ENCODE measurements at places on chromosomes 2 and 18. TPM values are rescaled to one million over a fixed set of nuclear protein-coding genes. Genes with fewer than 3 reads are reported as not detected.

The BOLL gene
- total RNA-seq, result not detected

The SERPINB12 gene
- not detected for total RNA-seq

The PNKD gene
- 43.7 TPM for total RNA-seq

The SPEG gene
- total RNA-seq, result 36.2 TPM

The DHRS9 gene
- 0.09 TPM for total RNA-seq

The NGEF gene
- 3.4 TPM for total RNA-seq

The CAVIN2 gene
- total RNA-seq, result 6.2 TPM

The CTLA4 gene
- not detected for total RNA-seq

All from smooth muscle cell of the umbilical artery (primary cell).